ENCODE measurements at places on chromosomes 7 and 10.
A peak's percentile ranks its signal among the peaks of the same experiment; 100 is the strongest.

DNA sequence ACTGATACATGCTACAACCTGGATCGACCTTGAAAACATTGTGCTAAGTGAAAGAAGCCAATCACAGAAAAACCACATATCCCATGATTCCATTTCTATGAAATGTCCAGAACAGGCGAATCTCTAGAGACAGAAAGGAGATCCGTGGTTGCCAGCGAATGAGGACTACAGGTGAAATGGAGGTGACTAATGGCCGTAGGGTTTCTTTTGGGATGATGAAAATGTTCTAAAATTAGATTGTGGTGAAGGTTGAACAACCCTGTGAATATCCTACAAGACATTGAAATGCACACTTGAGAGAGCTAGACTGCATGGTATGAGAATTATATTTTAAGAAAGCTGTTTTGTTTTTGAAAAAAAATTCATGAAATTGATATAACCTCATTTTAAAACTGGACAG lies 188.5 kb upstream of the PLXNA4 start:
- DNase-seq, result no peak

DNA sequence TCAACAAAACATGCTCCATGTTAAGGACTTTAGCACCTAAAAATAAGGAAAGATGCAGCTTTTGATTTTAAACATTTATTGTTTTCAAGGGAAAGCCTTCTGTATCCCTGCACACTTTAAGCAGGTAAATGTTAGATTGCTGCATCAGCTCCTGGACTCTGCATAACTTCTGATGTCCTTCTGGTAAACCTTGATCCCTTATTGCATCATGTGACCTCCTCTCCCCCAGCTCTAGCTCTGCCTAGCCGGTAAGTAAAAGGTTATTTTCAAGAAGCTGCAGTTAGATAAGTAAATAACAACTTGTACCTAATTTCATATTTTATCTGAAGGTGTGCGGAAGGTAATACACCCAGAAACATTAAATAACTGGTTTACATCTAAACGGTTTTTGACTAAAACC lies 37.5 kb downstream of the PDK4 start:
- no peak for DNase-seq

DNA sequence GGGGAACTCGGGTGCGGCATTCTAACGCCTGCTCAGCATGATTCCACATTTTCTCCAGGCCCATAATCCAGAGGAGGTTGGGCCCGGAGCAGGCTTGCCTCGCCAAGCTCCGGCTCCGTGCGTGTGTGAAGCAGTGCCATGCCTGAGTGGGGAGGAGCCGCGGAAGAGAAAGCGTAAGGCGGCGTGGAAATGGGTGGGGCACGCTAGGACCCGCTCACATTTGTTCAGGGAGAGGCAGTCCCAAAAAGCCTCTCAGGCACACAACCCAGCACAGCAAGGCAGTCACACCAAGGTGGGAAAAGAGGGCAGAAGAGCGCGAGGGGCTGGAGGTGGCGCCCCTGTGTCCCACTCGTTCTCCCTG lies 695 bp upstream of the VDAC2 start:
- DNase-seq, result peak; percentile 48

DNA sequence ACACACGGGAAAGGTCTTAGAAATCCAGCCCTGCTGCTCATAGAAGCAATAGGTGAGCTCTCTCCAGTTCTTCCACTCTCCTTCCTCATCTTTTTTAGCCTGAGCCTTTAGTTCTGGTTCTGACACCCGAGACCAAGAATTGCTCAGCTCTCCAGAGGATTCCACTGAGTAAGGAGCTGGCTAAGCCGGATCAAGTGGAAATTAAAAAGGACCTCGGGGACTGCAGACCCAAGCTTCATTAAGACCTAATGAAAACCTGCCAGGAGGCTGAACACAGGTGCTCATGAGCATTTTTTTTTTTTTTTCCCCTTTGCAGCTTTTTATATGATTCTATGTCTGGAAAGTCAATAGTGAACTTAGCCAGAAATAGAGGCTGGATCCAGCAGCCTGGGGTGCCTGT lies 1176.0 kb upstream of the AUTS2 start:
- no peak for DNase-seq

DNA sequence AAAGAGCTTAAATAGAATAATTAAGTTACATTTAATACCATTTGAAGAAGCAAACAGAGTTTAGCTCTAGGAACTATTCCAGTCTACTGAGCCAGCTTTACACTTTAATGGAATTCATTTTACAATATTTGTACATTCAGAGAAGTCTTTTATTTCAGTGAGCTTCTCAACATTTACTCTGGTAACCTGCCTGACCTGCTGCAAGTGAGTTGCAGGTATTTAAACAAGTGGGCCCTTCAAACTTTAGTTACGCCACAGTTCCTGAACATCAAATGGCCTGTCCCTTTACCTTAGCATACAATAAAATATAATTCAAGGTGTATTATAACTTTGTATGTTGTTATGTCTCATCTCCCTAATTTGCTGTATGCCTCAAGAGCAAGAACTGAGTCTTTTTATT lies 121.6 kb upstream of the SEMA3C start:
- DNase-seq, result no peak

- no peak for DNase-seq
Observed at GRCh38 chr7:22589641-22590201, 89.7 kb upstream of the STEAP1B start.

GRCh38 chr7:5694912-5695726 lies 86.3 kb downstream of the RNF216 start:
- peak; percentile 59 for DNase-seq

DNA sequence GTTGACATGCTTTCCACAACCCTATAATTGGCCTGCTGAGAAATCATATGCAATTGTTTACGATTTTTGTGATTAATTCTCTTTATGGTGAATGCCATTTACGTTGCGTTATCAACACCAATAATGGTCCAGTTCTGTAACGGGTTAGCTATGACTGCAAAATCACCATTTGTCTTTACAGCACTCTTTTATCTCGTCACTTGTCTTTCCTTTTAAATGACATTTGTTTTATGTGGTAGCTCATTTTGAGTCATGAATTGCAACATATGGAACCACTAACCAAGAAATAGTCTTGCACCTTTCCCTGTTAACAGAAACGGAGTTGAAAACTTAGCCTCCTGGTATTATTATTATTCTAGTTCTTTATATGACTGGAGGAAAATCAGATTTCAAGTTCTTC lies 3.1 kb upstream of the KIAA1217 start:
- no peak for DNase-seq

DNA sequence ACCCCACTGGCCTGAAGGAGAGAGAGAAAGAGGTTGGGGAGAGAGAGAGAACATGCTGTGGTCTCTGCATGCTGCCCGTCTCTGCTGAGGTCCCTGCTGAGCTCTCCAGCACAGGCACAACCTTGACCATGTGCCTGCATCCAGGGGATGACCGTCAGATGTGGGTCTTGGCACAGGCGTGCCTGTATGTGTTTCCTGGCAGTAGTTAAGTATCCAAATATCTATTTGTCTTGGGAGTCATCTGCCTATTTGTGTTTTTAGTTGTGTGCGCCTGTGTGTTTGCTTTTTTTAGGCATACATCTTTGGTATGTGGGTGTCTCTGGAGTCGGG lies 1.9 kb upstream of the UNC5B start:
- no peak for DNase-seq

Data from effector memory CD4-positive, alpha-beta T cell (primary cell).